AG09309 (cell line): ENCODE measurements at places on chromosomes 2 and 18.
A peak's percentile ranks its signal among the peaks of the same experiment; 100 is the strongest.

DNA sequence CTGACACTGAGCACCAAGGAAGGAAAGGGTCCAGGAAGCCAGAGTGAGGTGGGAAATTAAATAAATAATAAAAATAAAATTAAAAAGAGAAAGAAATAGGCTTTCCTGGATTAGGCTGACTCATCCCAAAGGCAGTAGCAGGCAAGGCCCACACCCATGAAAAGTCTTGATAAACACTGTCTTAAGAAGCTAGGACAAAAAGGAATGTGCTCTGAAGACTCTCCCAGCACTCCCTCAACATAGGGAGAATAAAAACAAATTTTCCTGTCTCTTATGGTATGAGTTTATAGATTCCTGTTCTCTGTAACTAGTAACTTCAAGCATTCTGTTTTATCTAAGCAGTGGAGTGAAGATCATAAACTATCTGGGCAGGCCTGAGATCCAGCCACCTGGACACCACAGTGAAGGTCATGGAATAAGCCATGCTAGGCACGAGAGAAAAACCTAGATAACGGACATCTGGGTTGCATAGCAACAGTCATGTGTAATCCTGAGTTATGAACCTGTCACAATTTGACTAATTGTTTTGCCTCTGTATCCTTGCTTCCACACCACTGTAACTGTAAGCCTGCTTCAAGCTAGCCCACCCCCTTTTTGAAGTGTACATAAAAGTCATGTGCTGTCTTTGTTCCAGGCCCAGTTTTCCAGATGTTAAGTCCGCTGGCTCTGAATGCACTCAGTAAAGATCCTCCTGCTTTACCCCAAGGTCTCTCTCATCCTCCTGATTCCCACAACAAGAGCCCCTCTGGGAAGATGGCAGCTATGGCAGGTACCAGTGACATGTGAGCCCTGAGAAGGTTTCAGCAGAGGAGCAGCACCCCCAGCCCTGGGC, 107.8 kb downstream of the NDUFA10 start:
- DNase-seq: no peak

DNA sequence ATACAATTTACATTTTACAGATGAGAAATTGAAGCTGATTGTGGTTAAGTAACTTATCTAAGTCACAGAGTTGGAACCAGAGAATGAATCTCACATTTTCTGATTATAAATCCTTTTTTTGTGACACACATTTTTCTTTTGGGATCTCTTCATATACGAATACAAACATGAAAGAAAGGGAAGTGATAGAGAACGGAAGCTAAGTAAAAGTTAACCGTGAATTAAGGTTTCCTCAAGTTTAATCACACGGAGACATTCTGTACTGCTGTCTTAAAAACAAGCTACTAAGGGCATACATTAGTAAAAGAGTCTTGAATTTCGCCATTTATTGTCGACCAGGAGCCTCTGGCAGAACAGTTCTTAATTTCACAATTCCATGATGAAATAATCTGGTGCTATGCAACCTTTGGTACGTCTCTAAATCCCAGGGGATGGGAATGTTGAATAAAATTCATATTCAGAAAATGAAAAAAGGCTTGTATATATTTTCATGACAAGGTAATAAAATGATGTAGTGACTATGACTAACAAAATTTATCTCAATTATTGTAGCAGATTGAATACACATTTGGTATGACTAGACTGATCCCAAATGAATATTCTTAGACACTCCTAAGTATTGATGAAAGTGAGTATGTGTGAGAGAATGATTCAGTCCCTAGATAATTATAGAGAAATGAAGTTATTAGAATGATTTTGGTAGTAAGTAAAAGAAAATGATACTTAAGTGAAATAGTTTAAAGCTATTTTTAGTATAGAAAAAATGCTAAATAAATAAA, 40.3 kb upstream of the ZSWIM2 start:
- peak; percentile 8 for DNase-seq

- DNase-seq: no peak
Observed at GRCh38 chr18:3319399-3319798, 57.5 kb downstream of the MYL12B start.

- no peak for DNase-seq
Observed at GRCh38 chr2:217792626-217793527, 209.9 kb downstream of the TNS1 start.

GRCh38 chr2:217412721-217413120, 552.9 kb upstream of the TNP1 start:
- no peak for DNase-seq

- DNase-seq: no peak
Observed at GRCh38 chr2:72834596-72834995, 8.8 kb upstream of the EXOC6B start.

DNA sequence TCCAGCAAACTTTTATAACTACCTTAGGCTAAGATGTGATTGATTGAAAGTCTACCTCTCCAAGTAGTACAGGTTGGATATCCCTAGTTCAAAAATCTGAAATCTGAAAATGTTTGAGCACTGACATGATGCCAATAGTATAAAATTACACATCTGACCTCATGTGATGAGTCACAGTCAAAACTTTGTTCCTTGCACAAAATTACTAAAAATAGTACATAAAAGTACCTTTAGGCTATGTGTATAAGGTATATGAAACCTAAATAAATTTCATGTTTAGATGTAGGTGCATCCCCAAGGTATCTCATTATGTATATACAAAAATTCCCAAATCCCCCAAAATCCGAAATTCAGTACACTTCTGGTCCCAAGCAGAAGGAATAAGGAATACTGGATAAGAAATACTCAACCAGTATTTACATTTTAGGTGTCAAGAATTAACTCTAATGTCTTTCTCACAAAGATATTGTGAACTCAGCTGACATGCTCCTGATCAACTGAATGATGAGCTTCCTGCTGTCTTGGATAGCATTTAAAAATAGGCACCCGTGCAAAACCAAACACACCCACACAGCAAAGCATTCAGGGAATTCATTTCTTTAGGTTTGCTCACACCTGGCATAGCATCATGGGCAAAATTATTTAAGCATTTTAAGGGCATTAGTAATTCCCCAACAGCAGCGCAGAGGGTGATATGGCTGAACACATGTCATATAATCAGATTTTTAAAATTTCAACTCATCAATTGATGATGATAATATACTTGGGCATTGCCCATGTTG, 497.4 kb upstream of the MEIS1 start:
- peak; percentile 4 for DNase-seq

DNA sequence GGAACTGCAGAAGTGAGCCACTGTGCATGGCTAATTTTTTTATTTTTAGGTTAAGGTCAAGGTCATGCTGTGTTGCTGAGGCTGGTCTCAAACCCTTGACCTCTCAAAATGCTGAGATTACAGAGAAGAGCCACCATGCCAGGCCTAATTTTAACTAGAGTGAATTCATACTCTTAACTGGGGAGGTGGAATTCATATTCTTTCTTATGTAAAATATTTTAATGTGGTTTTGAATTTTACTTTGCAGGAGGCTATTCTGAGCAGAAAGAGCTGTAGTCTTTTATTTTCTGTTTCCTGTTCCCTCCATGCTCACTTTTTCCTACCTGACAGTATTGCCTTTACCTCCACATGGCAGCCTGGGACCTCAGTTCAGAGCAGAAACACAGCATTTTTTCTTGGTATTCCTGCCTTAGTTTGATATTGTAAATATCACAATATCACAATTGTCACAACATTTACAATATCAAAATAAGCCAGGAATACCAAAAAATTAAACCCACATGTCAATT, 37.1 kb upstream of the CCNYL1 start:
- DNase-seq: no peak

DNA sequence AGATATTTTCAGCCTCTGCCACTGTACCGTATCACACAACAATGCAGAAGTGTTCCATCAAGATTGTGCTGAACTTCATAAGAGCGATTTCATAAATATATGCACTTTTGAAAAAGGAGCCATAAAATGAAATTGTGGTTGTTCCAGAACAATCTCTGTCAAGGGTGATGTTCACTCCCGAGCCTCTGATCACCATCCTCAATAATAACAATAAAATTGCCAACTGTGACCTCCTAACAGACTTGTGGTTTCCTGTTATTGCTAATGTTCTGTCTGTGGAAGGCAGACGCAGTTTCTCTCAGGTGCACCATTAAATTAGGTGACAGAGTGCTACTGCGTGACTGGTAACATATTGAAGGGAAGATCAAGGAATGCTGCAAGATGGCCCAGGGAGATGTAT, 383.7 kb downstream of the SOCS6 start:
- no peak for DNase-seq

DNA sequence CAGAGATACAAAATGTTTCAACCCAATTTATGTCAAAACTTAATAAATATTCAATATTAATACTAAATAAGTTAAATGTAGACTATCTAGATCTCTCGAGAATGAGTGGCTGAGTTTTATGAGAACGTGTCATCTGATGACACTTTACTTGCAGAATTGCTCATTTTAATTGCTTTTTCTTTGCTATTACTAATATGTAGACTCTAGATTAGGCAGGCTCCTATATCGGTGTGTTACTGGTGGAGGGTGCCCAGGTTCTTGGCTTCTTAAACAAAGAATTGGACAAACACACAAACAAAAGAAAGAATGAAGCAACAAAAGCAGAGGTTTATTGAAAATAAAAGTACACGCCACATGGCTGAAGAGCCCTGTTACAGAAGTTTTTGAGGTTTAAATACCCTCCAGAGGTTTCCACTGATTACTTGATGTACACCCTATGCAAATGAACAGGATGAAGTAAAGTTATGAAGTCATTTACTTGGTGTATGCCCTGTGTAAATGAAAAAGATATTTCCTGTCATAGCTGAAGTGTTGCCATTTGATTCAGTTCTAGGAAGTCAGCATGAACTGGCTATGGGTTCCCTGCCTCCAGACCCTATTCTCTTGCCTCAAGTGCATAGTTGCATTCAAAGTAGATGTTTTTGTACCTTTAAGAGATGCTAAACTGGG, 122.9 kb upstream of the ITGA4 start:
- DNase-seq: no peak

DNA sequence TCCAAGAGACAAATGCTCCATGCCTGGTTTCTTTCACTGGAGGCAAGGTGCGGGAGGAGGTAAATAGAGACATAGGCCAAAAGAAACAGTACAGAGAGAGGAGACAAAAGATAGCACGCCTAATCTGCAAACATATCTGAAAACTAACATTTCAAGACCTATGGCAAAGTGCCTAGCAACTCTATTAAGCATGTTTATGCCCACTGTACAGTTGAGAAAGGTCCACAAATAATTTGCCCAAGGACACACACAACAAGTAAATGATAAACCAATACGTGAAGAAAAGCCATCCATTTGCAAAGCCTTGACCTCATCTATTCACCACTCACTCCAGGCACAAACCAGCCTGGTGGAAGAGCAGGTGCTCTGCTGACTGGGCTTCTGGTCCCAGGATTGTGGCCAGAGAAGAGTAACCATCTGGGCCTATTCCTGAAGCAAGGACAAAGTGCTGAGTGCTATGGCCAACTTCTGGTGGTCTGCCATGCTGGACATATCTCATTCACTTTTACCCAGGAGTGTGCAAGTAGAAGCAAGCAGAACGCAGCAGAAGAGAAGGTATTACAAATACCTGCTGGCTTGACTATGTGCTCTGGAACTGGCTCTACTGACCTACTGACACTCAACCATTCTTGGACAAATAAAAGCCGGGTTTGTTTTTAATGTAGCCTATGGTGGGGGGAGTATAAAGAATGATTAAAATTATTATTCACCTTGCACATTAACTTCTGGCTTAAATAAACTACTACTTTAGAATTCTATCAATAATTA, 25.3 kb downstream of the TMEM131 start:
- DNase-seq: no peak

- DNase-seq: no peak
Observed at GRCh38 chr2:100660851-100661584, 98.2 kb downstream of the PDCL3 start.

DNA sequence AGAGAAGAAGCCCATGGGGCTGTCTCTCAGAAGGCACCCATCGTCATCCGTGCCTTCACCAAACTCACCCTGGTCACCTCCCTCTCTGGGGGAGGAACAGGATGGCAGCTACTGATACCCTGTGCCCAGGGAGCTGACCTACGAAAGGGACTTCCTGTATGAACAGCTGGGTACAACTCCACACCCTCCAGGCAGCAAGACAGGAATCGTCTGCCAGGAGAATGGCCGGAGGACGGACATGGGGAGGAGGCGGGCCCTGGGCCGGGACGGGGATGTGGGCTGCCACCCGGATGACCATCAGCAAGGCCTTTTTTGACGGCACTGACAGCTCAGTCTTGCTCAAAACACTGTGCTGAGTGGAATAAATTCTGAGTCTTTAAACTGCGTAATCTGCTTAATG, 243.6 kb downstream of the HDAC4 start:
- no peak for DNase-seq

- DNase-seq: no peak
Observed at GRCh38 chr2:78355967-78356366, 669.5 kb upstream of the REG3G start.

DNA sequence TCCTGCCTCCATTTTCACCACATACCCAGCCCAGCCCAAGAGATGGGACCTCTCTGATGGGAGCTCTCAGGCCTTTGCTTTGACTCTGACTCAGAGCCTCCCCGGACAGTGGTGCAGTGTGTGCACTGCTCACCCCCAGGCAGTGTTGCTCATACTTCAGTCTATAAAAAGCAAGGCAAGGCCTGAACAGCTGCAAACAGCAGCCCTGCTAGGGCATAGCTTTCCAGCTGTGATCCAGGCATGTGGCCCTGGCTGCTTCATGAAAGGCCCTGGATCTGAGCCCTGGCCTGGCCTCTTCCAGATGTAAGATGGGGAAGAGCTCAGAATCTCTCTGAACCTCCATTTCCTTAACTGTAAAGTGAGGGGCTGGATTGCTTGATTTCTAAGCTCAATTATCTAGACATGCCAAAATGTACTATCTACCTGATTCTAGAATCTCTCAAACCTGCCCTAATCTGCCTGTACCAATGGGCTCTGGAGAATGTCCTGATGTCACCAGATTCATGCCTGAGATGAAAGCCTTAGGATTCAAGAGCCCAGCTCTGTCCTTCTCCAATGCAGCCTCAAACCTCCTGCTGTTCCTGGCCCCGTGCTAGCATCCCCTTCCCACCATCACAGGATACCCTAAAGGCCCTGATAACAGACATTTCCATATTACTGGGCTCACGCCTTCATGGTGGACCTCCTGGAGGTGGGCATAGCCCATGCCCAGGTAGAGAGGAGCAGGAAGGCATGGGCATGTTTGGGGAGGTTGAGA, 206.9 kb downstream of the ARL4C start:
- peak; percentile 69 for DNase-seq

GRCh38 chr2:62727259-62727867, 21.9 kb downstream of the EHBP1 start:
- DNase-seq: no peak

- no peak for DNase-seq
Observed at GRCh38 chr18:57544936-57545660, 41.4 kb downstream of the FECH start.
